ENCODE measurements at places on chromosomes 3 and 15.

DNA sequence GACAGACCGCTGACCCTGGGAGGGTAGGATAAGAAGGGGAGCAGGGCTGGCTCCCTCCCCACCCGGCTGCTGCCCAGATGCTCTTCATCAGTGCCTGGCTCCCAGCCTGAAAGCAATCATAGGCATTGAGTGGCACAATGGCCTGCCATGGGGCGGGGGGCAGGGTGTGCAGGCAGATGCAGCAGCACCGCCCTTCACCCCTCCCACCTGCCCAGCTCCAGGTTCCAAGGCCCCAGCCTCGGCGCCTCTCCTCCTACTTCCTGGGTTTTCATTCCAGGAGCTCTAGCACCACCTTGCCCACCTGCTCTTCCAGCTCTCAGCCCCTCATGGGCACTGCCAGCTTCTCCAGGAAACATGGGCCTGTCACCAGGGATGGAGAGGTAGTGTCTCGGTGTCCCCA lies 101.7 kb downstream of the MEGF11 start:
- DNase-seq, result no peak

DNA sequence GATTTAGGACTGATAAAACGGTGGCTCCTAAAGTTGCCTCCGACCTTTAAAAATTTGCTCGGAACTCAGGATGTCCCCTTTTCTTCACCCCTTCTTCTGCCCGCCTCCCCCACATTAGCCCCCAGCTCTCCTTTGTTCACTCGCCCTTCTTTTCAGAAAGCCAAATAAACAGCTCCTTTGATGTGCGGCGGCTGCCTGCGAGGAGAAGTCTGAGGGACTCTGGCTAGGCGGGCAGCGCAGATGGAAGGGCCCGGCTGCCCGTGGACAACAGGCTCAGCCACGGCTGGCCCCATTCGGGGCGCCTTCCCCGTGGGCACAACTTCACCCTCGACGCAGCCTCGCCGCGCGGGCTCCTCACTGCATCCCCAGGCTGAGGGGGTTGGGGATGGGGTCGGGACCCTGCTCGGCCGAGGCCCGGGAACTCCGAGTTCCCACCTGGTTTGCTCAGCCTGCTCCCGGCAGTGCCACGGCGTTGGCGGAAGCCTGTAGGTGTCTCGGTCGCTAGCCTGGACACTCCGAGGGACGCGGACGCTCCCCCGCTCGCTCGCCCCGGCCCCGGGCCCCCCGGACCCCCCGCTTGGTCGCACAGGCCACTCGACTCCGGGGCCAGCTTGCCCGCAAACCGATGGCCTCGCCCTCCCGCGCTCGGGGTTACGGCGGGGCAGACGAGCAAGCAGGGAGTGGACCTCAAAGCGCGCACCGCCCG lies 897 bp upstream of the TLE3 start:
- DNase-seq, result peak; percentile 61

DNA sequence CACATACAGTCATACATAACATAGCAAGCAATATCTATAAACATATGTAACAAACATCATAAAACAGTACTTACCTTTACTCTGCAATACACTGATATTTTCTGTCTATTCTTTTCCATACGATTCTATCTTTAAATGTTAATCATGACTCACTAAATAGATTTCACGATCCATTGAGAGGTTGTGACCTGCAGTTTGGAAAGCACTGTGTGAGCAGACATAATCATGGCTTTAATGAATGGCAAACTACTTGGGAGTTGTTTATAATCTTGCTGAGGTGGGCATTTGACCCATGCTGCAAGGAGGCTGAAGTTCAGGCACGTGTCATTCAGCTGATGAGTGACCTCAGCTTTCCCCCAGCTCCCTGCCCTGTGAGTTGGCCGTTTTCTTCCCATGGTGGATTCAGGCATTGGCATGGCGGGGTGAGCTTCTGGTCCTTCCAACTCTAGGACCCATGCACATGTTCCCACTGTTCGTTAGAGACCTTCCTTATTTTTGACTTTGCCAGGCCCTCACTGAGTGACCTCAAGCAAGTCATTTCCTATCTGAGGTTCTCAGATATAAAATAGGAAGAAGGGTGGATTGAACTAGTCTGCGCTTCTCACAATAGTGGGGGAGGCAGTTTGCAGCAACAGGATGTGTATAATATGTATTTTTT lies 41.7 kb downstream of the PAQR5 start:
- no peak for DNase-seq

- no peak for DNase-seq
Measured at GRCh38 chr15:80588801-80589200, 106.3 kb upstream of the ABHD17C start.
